Activated CD8-positive, alpha-beta T cell treated with anti-CD3 and anti-CD28 coated beads for 36 hours (primary cell): ENCODE measurements at places on chromosomes 4 and X. TPM values are rescaled to one million over a fixed set of nuclear protein-coding genes. Genes with fewer than 3 reads are reported as not detected.

UGT2B15 gene
- total RNA-seq, result not detected

EREG gene
- total RNA-seq, result not detected

DNA sequence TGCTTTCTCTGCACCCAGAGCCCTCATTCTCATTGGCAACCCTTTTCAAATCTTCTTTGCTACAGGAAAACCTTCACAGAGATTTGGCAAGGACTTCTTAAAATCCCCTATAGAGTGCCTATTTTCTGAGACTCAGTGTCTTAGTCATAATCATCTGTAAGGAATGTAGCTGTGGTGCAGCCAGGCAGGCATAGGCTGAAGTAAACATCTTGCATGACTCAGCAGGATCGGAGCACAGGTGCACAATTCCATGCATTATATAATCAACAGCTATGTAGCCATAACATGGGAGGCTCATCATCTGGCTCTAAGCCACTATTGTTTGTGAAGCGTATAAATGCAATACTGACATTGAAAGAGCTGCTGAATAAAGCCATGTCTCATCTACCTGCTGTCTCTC is 368.8 kb downstream of the MAGEE1 start:
- no peaks in the 10 kb centered on the region for H3K4me1 ChIP-seq
- no peaks in the 10 kb centered on the region for H3K27me3 ChIP-seq
- H3K4me3 ChIP-seq, result no peak overlapping the region
- H3K27ac ChIP-seq, result no peak overlapping the region

DNA sequence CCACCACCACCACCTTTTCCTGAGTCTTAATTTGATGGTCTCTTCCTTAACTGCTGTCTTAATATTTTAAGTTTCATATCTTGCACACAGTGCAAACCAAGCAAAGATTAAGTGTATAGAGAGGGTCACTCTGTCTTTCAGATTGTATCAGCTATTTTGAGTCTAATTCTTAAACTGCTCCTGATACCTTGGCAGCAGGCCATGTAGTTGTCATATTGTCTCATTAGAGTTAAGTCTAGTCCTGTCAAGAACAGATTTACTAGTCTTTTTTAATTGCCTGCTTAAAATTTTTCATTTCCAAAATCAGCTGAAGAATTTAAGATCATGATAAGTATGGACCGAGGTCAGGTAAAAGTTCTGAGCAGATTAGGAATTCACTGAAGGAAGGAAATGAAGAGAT is 51.5 kb downstream of the FHIP1A start:
- no peak overlapping the region for H3K4me3 ChIP-seq
- no peaks in the 10 kb centered on the region for H3K4me1 ChIP-seq
- H3K36me3 ChIP-seq, result no peaks in the 10 kb centered on the region
- DNase-seq, result no peak
